Stimulated activated CD8-positive, alpha-beta memory T cell treated with anti-CD3 and anti-CD28 coated beads, Interleukin-15, amount 100 ng/mL, for 48 hours (primary cell): ENCODE measurements at places on chromosomes 7 and 10.

DNA sequence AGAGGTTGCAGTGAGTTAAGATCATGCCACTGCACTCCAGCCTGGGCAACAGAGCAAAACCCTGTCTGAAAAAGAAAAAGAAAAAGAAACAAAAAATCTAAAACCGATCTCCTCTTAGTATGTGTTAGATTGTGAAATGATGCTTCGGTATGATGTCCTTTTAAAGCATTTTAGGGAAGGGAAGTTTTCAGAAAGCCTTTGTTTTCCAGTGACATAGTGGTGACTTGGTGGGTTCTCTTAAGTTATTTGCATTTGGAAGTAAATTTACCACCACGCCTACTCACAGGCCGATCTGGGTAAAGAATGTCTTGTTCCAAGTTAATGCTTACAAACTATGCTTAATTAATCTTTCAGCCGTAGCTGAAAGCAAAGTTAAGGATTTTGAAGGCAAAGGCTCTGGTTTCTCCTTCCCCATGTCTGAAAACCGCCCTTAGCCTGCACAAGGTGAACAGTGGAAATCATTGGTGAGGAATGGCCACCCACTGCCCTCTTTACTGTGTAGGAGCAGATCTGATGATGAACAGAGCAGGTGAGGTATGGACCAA, 10.7 kb downstream of the MTURN start:
- no peak for DNase-seq

- no peak for DNase-seq
Measured at GRCh38 chr7:33893377-33893776, 12.0 kb upstream of the BMPER start.

- peak; percentile 0 for DNase-seq
Measured at GRCh38 chr10:37856881-37857286, 526 bp downstream of the ZNF248 start.

GRCh38 chr7:135169964-135170273, 588 bp downstream of the CYREN start:
- no peak for DNase-seq
